ENCODE measurements at places on chromosomes 2 and 18. TPM values are rescaled to one million over a fixed set of nuclear protein-coding genes. Genes with fewer than 3 reads are reported as not detected.

- no peak overlapping the region for H3K27ac ChIP-seq
- DNase-seq = no peak
- H3K4me1 ChIP-seq = peaks cover 32% of the 10 kb centered on the region
- H3K4me3 ChIP-seq = no peak overlapping the region
These were observed 42.9 kb upstream of the LPIN2 start for GRCh38 chr18:3055816-3056215.

The C2orf92 gene
- total RNA-seq = 6.9 TPM

DNA sequence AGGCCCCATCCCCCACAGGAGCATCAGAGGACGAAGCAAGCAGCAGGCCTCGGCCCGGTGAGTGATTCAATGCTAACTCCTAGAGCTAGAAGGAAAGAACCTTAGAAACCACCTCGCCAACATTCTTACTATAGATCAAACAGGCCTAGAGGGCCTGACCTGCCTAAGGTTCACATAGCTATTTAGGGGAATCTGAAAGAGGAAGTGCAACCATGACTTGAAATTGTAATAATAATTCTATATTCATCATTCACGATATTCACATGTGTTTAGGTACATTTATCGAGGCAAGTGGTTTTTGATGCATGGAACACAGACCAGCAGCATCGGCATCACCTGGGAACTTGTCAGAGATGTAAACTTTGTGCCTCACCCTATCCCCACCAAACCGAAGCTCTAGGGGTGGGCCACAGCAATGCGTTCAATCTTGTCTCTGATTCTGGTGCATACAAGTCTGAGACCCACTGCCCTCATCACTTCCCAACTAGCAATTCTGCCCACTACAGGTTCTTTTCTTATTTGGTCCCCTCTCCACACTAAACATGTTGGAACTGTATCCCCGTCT is 78.0 kb upstream of the DNMT3A start:
- peaks cover 21% of the 10 kb centered on the region for H3K4me1 ChIP-seq
- peaks cover 27% of the 10 kb centered on the region for H3K36me3 ChIP-seq
- no peak overlapping the region for H3K27ac ChIP-seq
- no peak for DNase-seq
- H3K4me3 ChIP-seq = no peak overlapping the region

GRCh38 chr2:108633409-108633808 is 85.9 kb upstream of the RANBP2 start:
- H3K4me3 ChIP-seq = no peak overlapping the region
- no peak overlapping the region for H3K27ac ChIP-seq
- no peak for DNase-seq
- peaks cover 23% of the 10 kb centered on the region for H3K4me1 ChIP-seq

The RESP18 gene
- not detected for total RNA-seq

GRCh38 chr2:146270618-146271017 is 1574.2 kb upstream of the ACVR2A start:
- H3K36me3 ChIP-seq = no peaks in the 10 kb centered on the region
- H3K27me3 ChIP-seq = no peaks in the 10 kb centered on the region
- H3K4me1 ChIP-seq = no peaks in the 10 kb centered on the region
- H3K27ac ChIP-seq = no peak overlapping the region
- DNase-seq = no peak

The TRIM43B gene
- total RNA-seq = not detected

The NEU4 gene
- 0.20 TPM for total RNA-seq

- H3K36me3 ChIP-seq = peaks cover 36% of the 10 kb centered on the region
- peak overlapping the region; percentile 57 for H3K4me3 ChIP-seq
- H3K27me3 ChIP-seq = no peaks in the 10 kb centered on the region
- peaks cover 50% of the 10 kb centered on the region for H3K4me1 ChIP-seq
- DNase-seq = no peak
These were observed 753.9 kb downstream of the RNF144A start for GRCh38 chr2:7670905-7671641.

DNA sequence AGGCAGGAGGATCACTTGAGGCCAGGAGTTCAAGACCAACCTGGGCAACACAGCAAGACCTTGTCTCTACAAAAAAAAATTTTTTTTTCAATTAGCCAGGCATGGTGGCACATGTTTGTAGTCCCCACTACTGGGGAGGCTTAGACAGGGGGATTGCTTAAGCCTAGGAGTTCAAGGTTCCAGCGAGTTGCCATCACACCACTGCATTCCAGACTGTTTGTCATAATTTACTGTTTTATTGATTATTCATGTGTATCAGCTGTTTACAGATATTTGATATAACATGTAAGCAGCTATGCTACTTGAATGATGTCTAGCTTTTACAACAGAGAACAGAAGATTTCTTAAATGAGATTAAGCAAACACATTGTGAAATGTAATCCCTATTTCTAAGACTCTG is 35.3 kb downstream of the DSG2 start:
- H3K27me3 ChIP-seq = no peaks in the 10 kb centered on the region
- no peak overlapping the region for H3K27ac ChIP-seq
- no peaks in the 10 kb centered on the region for H3K36me3 ChIP-seq
- no peak for DNase-seq
- H3K4me3 ChIP-seq = no peak overlapping the region
- no peaks in the 10 kb centered on the region for H3K4me1 ChIP-seq

DNA sequence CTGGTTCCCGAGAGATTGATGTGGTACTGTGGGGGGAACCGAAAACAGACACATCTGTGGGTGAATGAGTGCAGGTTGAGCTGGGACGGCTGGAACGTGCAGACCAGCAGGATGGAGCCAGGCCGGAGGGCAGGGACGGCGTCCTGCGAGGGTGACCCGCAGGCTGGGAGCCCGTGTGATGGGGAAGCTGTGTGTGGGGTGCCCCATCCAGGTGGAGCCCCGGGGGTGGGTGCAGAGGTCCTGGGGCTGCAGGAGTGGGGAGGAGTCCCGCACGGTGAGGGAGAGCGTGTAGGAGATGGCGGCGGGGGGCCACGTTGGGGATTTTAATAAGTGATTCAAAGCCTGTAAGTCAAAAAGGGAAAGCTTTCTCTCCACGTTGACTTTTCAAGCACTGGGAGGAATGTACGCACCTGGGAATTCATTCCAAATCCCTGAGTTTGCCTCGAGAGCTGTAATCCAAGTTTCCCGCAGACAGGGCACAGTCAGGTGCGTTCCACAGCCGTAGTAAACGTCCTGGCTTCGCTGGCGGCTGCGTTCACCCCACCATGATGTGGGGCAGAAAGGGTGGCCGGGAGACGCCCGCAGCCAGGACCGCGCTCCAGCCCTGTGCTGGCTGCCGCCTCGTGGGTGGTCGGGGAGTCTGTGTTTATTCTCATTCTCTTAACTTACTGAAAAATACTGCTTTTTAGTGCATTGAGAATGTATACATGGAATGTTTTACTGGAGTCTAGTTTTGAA is 54.0 kb downstream of the NFATC1 start:
- H3K36me3 ChIP-seq = no peaks in the 10 kb centered on the region
- H3K27me3 ChIP-seq = no peaks in the 10 kb centered on the region
- no peaks in the 10 kb centered on the region for H3K4me1 ChIP-seq
- DNase-seq = no peak
- H3K27ac ChIP-seq = no peak overlapping the region
- H3K4me3 ChIP-seq = no peak overlapping the region

GRCh38 chr2:180505203-180505602 is 475.2 kb upstream of the UBE2E3 start:
- no peak for DNase-seq
- no peaks in the 10 kb centered on the region for H3K27me3 ChIP-seq
- no peak overlapping the region for H3K27ac ChIP-seq
- H3K4me3 ChIP-seq = no peak overlapping the region

The GPBAR1 gene
- 0.71 TPM for total RNA-seq

GRCh38 chr18:57737400-57738060 is 65.6 kb downstream of the ATP8B1 start:
- no peaks in the 10 kb centered on the region for H3K4me1 ChIP-seq
- H3K36me3 ChIP-seq = peaks cover 4% of the 10 kb centered on the region
- no peak for DNase-seq
- H3K4me3 ChIP-seq = no peak overlapping the region
- H3K27ac ChIP-seq = no peak overlapping the region
- no peaks in the 10 kb centered on the region for H3K27me3 ChIP-seq

GRCh38 chr2:229650901-229651300 is 63.5 kb downstream of the DNER start:
- no peak overlapping the region for H3K27ac ChIP-seq
- H3K27me3 ChIP-seq = peaks cover 3% of the 10 kb centered on the region
- H3K4me1 ChIP-seq = no peaks in the 10 kb centered on the region

DNA sequence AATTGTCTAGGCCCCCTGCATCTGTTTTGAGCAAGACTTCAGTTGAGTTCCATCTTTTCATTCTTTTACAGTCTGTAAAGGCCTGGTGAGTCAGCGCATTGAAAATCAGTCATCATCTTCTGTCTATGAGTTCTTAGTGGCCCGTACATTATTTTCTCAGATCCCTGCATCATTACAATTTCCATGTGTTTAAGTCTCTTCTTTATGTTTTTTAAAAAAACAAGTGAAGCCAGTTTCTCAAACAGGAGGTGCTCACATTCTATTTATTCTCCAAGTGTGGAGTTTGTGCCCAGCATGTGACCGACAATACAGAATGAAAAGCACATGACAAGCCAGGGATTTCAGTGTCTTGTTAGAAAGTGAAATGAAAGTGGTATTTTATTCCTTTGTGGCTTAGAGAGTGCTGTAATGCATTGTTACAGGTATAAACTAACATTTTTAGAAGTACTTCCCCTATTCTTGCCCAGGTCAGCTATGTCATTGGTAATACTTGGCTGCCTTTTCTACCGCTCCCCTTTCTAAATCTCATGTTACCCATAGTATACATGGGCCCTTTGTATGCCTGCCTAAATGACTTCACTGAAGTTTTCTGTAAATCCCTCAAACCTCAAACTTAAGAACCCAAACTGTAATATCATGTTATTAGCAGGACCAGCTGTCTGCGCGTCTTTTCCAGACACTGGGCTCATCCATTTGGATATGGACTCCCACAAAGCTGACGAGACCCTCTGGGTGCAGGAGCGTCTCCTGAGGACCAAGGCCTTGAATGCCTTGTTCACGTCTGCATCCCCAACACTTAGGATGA is 67.6 kb downstream of the FEZ2 start:
- H3K4me1 ChIP-seq = peaks cover 4% of the 10 kb centered on the region
- H3K27me3 ChIP-seq = no peaks in the 10 kb centered on the region
- no peak for DNase-seq
- H3K27ac ChIP-seq = no peak overlapping the region
- no peak overlapping the region for H3K4me3 ChIP-seq
- no peaks in the 10 kb centered on the region for H3K36me3 ChIP-seq

- no peaks in the 10 kb centered on the region for H3K36me3 ChIP-seq
- no peak for DNase-seq
- no peak overlapping the region for H3K27ac ChIP-seq
- H3K27me3 ChIP-seq = peaks cover 4% of the 10 kb centered on the region
These were observed 83.9 kb upstream of the RAB6C start for GRCh38 chr2:129895526-129896082.

The SULT1C4 gene
- not detected for total RNA-seq

DNA sequence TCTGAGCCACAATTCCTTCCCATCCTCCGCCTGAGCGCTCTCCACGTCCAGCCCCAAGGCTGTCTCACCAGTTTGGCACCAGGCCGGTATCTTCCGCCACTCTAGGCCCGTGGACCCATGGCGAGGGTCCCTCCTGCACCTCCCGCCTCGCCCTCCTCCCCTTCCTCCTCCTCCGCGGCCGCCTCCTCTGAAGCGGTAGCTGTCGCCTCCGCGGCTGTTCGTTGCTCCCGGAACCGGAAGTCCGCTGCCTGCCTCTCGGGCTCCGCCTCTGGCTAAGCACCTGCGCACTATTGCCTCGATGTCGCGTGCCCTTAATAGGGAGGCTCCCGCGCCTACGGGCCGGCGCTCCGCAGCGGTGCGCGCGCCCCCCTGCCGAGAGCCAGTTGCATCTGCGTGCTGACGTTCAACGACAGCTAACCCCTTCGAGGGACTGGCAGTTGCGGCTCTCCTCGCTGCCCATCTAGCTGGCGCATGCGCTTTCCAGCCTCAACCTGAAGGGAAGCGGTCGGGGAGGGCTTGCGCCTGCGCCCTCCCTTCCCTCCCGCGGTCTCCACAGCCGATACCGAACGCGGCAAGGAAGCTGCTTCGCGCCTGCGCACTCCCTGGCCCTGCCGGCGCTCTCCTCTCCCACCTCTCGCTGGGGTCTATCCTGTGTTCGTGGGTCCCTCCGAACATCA is at the start of gene MBD1:
TSS of gene MBD1 (minus strand) at position 229 of the 677 bp plus-strand sequence. CDS start 1,531 bp downstream, outside the sequence.
- H3K4me3 ChIP-seq = peak within 1 kb of the TSS; percentile 84
- peak within 1 kb of the TSS; percentile 97 for H3K27ac ChIP-seq
- H3K36me3 ChIP-seq = peaks cover 35% of the 10 kb centered on the region
- H3K27me3 ChIP-seq = no peaks in the 10 kb centered on the region
- H3K4me1 ChIP-seq = peaks cover 34% of the 10 kb centered on the region
